ENCODE measurements at places on chromosomes 12 and 14.
A peak's percentile ranks its signal among the peaks of the same experiment; 100 is the strongest.

GRCh38 chr14:100443603-100444002, 120.5 kb downstream of the SLC25A47 start:
- no peak for DNase-seq

- peak; percentile 56 for DNase-seq
Observed at GRCh38 chr12:51788876-51789275, 59.6 kb downstream of the FIGNL2 start.

- DNase-seq = no peak
Observed at GRCh38 chr14:100837805-100838350, 12.0 kb downstream of the MEG3 start.

DNA sequence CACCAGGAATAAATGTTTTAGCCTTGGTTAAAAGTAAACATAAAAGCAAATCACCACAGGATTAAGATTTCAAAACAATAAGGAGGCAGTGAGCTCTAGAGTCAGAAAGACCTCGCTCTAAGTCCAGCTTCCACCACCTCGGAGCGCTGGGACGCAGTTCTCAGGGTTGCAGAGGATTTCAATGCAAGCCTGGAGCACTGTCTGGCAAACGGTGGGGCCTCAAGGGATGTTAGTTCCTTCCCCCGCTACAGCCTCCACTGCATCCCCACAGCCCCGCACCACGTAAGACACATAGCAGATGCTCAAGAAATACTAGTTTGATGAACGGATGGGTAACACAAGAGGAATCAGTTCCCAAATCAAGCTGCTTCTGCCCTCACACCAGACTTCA, 39.3 kb upstream of the TMCC3 start:
- no peak for DNase-seq

GRCh38 chr12:74801625-74802024, 264.0 kb downstream of the ATXN7L3B start:
- DNase-seq = no peak

DNA sequence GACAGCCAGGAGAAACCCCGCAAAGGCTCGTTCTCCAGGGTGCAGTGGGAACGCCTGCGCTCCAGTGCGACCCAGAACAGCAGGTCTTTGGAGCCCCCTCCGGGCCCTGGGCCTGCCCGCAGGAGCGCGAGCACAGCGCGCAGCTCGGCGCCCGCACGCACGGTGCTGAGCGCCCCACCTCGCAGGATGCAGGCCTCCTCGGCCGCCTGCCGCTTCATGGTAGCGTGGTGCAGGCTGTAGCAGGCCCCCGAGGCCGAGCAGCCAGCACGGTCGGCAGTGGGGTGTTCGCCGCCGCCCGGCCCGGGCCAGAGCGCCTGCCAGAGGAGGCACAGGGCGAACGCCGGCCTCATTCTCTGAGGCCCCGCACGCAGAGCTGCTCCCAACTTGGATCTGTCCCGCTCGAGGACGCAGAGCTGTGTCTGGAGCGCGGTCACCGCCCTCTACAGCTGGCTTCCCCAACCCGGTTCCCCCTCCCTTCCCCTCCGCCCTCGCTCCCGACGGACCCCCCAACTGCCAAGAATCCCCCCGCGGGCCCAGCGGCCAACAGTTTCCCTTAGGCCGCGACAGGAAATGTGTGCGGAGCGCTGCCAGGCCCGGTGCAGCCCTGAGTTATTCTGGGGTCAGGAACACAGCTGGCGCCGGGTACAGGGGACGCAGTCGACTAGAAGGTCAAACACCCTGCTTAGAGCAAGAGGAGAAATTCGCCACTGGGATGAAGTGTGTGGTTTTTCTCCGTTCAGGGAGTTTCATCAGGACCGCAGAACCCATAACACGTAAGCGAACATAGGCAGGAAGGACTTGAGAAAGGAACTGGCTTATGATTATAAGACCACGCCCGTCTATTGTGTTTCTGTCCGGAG, at the start of gene CLEC14A:
CLEC14A (minus strand) TSS at position 421 of the 860 bp plus-strand sequence; CDS start at position 350, 71 bp downstream.
- DNase-seq = no peak

DNA sequence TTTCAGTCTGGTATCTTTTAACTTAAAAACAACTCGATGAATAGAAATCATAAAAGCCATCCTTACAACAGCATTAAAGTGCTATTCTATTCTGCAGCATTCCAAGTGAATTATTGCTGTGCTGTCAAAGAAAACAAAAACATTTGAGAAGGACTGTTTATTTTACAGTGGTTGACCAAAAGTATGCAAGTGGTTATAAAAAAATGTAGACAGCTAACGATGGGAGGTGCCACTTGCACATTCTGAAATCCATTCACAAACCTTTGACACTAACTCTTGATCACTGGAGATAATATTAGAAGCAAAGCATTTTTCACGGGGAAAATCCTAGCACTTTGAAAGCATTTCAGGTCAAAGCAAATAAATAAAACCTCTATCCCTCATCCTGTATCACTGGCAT, 55.6 kb downstream of the HMGA2 start:
- DNase-seq = peak; percentile 63

GRCh38 chr12:29150462-29150861, 1.4 kb downstream of the FAR2 start:
- DNase-seq = no peak

- no peak for DNase-seq
Observed at GRCh38 chr12:94240171-94240570, 91.8 kb downstream of the PLXNC1 start.

DNA sequence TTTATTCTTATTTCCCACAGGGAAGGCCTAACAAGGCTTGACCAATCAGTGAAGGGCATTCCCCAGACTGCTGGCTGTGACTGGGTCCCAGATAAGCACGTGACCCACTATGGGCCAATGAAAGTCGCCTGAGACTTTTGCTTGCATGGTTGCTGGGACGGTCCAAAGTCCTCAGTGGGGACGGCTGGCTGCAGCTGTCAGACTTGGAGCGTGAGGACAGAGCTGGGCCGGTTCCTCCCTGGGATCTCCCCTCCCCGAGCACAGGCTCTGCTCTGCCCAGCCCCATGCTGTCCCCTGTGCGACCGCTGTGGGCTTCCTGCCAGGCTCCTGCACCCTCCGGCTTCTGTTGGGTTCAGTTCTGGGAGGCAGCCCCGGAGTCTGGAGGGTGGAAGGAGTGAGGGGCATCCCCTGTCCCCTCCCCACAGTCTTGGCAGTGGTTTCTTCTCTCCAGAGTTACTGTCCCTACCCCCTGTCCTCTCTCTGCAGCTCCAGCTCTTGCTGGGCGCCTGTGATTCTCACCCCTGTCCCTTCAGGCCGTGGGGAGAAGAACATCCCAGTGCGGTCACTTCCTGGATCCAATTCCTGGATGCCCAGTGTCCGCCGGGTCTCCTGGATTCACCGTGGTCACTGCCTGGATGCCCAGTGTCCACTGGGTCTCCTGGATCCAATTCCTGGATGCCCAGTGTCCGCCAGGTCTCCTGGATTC, 50.1 kb downstream of the GALNT9 start:
- DNase-seq = no peak

GRCh38 chr12:109069307-109070271, 17.2 kb downstream of the USP30 start:
- no peak for DNase-seq

DNA sequence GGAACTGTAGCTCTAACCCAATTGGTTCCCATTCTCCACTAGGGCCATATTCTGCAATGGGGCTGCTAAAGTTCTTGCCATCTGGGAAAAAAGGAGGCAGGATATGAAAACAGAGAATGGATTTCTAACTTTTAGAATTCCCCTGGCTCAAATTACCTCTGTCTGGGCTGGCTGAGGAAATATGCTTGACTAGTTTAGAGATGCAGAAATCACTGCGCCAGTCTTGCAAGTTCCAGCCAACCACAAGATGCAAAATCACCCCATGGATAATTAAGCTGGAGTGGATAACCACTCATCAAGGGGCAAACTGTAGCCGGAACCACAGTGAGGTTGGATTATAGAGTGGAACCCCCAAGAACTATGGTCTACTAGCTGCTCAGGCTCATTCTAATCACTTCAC, 126.3 kb downstream of the RALGAPA1 start:
- no peak for DNase-seq

- DNase-seq = no peak
Observed at GRCh38 chr12:15712823-15713660, 76.1 kb downstream of the EPS8 start.

DNA sequence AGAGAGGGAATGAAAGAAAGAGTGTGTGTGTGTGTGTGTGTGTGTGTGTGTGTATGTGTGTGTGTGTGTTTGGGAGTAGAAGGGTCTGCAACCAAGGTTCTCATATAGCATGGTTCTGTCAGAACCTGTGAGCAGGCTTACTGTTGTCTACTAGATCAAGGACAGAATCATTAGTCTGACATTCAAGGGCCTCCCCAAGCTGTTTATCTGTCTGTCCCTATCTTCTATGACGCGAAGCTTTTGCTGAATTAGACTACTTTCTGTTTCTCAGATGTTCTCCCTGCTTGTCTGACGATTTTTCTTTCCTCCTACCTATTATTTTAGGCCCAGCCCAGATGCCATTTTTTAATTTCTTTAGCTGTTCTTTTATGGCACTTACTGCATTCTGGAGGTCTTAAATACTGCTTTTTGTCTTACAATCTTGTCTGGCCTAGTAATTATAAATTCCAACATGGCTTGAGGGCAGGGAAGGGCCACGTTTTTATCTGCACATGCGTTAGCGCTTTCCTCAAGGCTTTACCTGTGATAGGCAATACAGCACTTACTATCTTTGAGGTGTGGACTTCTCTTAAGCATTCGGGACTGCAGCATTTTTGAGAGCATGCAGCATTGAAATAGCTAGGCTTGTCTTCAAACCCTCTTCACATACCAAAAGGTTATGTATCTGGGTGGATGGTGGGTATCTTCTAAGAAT, 150.2 kb downstream of the TTLL5 start:
- no peak for DNase-seq

GRCh38 chr12:50934981-50935807, 17.1 kb upstream of the HIGD1C start:
- no peak for DNase-seq

DNA sequence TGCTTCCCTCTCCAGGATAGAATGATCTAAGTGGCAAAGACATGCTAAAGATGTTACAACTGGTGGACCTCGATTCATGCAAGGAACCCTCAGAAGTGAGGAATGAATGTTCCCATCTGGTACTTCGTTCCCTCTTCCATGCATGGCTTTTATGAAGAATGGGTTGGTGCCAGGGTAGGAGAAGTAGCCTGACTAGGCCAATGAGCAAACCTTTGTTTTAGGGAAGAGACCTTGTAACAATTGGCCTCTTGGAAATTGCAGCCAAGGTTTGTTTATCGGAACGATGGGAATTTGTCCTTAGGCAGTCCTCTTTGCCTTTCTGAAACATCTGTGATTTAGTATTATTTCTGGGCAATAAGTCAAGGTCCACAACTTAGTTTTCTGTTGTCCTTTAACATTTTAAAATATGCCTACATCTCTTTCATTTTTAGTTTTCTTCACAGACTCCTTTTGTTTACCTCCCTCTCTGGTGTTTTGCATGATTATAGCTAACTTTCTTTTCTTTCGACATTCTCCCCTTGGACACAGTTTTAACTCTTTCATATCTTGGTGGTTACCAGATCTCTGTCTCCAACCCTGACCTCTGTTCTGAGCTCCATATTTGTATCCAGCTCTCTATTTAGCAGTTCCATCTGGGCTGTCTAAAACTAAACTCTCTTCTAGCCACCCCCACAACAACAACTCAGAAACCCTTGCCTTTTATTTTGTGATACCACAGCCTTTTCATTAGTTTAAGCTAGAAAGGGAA, 70.0 kb downstream of the DIP2B start:
- no peak for DNase-seq

DNA sequence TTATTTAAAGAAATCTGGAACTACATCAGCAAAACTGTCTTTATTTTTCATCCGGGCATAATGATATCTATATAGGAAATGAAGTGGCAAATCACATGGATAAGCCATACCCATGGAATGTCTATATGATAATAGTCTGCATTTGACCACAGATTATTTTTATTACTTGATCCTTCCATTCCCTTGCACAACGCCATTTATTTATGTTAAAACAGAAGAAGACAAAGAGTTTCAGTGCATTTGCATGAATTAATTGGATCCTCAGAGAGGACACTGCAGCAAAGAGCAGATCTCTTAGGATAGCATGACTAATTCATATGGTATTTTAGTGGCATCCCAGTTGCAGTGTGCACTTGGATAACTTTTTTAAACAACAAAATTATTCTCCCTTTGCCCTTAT, 345.0 kb downstream of the CCDC91 start:
- peak; percentile 69 for DNase-seq

DNA sequence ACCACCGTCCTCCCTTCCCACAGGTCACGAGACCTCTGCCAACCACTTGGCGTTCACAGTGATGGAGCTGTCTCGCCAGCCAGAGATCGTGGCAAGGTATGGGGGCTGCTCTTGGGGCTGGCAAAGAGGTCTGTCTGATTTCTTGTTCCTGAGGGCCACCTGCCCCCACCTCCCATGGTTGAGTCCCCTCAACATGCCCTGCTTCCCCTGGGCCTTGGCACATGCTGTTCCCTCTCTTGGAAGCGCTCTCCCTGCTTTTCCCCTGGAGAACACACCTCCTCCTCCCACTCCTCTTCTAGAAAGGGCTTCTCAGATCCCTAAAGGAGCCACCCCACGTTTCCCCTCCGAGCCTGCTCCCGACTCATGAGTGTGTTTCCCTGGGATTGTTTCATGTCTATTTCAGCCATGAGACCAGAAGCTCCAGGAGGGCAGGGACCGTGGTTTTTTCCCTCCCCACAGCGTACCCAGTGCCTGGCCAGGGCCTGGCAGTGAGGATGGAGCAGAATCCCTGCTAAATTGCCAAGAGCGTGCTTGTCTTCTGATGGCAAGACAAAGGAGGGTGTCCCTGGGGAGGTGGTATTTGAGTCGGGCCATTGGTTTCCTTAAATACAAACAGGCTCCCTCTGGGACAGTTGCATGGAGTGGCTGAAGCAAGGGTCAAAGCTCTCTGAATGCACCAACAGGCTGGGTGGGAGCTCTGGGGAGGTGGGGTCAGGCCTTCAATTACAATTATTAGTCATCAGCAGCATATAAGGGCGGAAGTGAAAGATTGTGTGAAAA, 34.1 kb downstream of the CYP46A1 start:
- no peak for DNase-seq

- no peak for DNase-seq
Observed at GRCh38 chr14:42319996-42320395, 713.3 kb downstream of the LRFN5 start.

DNA sequence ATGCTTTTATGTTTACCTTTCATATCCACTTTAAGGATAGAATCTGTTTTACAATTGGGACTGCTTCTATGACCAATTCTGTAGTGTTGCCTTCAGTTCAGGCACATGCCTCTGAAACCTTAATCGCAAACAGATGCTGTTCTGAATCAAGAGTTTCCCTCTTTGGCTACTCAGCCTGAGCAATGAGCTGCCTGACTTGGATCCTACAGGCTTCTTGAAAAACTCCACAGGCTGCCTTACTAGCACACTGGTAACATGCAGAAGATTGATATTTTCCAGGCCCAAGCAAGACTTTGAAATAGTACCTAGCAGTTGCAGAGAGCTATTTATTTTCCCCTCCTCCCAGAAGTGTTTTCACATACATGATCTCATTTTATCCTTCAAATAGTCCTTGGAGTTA, 34.8 kb upstream of the PMCH start:
- DNase-seq = peak; percentile 11

DNA sequence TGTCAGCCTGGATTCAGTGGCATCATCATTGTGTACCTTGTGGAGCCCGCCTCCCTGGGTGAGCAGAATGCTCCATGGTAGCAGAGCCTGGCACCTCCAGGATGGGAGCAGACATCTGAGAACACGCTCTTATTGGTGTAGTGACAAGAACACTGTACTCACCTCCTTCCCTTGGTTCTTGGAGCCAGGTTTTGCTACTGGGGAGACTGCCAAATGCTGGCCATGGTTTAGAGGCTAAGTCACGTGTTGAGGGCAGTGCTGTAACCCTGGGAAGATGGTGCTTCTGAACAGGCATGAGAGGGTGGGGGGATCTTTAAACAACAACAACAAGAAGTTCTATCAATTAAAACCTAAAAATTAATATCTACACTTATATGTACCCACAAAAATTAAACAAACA, 47.6 kb upstream of the ASPG start:
- no peak for DNase-seq

GRCh38 chr12:31234053-31234840, 91.7 kb downstream of the SINHCAF start:
- DNase-seq = no peak
